Kidney epithelial cell (primary cell): ENCODE measurements at places on chromosomes 12 and 14.

- no peak for DNase-seq
Observed at GRCh38 chr12:52391618-52392002, 6.2 kb upstream of the KRT84 start.

- no peak for DNase-seq
Observed at GRCh38 chr14:68910540-68910939, 68.6 kb downstream of the ACTN1 start.

- peak; percentile 67 for DNase-seq
Observed at GRCh38 chr12:101925361-101925760, 48.0 kb downstream of the DRAM1 start.

- no peak for DNase-seq
Observed at GRCh38 chr12:95513599-95513998, 37.7 kb downstream of the USP44 start.

GRCh38 chr12:101859664-101860607, 17.4 kb upstream of the DRAM1 start:
- DNase-seq = no peak

DNA sequence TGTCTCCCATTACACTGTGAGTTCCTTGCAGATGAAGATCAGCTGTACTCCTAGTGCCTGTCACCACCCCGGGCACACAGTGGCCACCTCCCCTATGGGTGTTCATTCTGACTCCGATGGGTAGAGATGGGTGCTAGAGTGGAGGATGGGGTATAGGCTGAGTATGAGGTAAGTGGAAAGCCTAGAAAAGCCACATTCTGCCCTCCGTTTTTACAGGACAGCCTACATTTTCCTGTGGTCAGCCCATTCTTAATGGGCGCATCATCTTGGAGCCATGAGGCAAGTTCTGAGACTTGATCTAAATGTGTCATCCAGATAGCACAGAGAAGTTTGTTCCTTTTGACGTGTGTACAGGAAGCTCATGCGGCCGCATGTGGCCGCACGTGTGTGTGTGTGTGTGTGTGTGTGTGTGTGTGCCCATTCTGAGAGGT, 166.7 kb upstream of the HIF1A start:
- peak; percentile 85 for DNase-seq
